ENCODE measurements at places on chromosomes 11 and 22. TPM values are rescaled to one million over a fixed set of nuclear protein-coding genes. Genes with fewer than 3 reads are reported as not detected.

GRCh38 chr11:119782739-119783072, 53.7 kb upstream of the NECTIN1 start:
- no peaks in the 10 kb centered on the region for H3K36me3 ChIP-seq
- peaks cover 4% of the 10 kb centered on the region for H3K27me3 ChIP-seq
- no peak for DNase-seq
- H3K27ac ChIP-seq: no peak overlapping the region

DNA sequence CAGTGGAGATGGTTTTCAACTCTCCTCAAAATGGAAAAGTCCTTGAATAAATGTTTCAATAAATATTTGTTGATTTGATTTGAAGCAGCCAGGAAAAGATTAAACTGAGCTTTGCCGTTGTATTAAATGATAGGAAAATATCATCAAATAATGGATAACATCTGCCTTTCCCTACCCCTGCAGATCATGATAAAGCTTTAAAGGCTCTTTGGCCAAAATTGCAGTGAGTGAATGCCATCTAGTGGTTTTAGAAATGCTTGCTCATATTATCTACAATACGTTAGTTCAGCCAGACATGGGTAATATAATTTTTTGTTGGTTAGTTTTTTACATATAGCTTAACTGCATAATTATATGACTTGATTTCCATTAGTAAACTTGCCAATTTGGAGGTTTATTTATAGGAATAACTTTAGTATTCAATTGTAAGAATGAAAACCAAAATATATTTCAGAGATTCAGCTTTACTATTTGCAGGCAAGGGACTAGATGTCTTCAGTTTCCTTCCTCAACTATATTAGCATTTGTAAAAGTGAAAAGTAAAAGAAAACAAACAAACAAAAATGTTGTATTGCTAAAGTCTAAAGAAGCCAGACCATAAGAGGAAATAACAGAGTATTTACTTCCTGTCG, 159.2 kb downstream of the MSANTD4 start:
- peaks cover 3% of the 10 kb centered on the region for H3K27me3 ChIP-seq
- H3K4me3 ChIP-seq: no peak overlapping the region
- no peak overlapping the region for H3K27ac ChIP-seq
- H3K36me3 ChIP-seq: no peaks in the 10 kb centered on the region
- DNase-seq: no peak

DNA sequence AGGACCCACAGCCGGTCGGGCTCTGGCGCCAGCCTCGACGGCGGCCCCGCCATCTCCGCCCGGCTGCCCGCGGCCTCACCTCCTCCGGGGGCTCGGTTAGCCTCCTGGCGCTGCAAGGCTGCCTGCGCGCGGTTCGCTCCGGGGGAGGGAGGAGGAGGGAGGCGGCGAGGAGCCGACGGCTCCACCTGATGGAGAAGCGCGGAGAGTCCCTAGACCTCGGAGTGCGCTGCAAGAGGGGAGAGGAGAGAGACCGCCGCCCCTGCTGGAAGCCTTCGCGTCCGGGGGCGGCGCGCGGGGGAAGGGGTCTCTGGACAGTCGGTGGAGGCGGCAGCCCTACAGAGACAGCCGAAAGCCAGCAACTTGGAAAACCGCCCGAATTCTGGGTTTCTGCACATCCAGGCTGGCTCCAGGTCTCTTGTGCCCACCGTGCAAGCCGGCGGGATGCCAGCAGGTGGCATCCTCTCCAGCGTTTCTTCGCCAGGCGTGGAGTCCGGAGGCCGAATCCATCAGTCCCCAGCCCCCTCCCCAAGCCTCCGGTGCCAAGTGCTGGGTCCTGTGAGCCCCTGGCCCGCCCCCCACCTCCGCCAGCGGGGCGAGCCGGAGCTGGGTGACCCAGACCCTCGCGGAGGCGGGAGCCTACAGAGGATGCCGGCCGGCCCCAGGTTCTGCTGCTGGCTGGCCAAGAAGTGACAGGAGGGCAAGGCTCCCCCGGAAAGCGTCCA, 2.9 kb upstream of the KIRREL3 start:
- no peak overlapping the region for H3K4me3 ChIP-seq
- no peak for DNase-seq
- H3K27ac ChIP-seq: no peak overlapping the region
- no peaks in the 10 kb centered on the region for H3K36me3 ChIP-seq

GRCh38 chr11:117345039-117345438, 17.4 kb downstream of the CEP164 start:
- H3K4me1 ChIP-seq: no peaks in the 10 kb centered on the region
- DNase-seq: no peak
- H3K36me3 ChIP-seq: peaks cover 16% of the 10 kb centered on the region
- H3K4me3 ChIP-seq: no peak overlapping the region
- H3K27me3 ChIP-seq: no peaks in the 10 kb centered on the region

DNA sequence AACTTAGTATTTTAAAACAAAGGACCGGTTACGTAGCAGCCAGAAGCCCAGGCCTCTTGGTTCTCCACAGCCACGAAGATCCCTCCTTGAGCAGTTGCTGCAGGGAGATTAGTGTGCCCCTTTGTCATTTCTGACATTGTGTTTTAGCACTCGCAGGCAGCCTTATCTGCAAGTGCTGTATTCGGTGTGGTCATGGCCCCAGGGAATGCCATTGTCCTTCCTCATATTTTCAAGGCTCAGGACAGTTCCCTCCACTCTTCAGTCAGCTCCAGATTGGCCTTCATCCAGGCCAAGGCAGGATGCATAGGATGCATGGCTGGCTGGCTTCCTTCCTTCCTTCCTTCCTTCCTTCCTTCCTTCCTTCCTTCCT, 88.5 kb downstream of the ZBTB16 start:
- no peak for DNase-seq
- H3K4me1 ChIP-seq: peaks cover 13% of the 10 kb centered on the region
- no peak overlapping the region for H3K27ac ChIP-seq
- H3K27me3 ChIP-seq: peaks cover 19% of the 10 kb centered on the region
- no peaks in the 10 kb centered on the region for H3K36me3 ChIP-seq

- no peak overlapping the region for H3K4me3 ChIP-seq
- H3K27me3 ChIP-seq: no peaks in the 10 kb centered on the region
- DNase-seq: no peak
- H3K36me3 ChIP-seq: peaks cover 16% of the 10 kb centered on the region
- no peak overlapping the region for H3K27ac ChIP-seq
- H3K4me1 ChIP-seq: no peaks in the 10 kb centered on the region
Measured at GRCh38 chr11:95984072-95984471, 60.2 kb upstream of the MTMR2 start.

SLC1A2 gene
- not detected for total RNA-seq

DNA sequence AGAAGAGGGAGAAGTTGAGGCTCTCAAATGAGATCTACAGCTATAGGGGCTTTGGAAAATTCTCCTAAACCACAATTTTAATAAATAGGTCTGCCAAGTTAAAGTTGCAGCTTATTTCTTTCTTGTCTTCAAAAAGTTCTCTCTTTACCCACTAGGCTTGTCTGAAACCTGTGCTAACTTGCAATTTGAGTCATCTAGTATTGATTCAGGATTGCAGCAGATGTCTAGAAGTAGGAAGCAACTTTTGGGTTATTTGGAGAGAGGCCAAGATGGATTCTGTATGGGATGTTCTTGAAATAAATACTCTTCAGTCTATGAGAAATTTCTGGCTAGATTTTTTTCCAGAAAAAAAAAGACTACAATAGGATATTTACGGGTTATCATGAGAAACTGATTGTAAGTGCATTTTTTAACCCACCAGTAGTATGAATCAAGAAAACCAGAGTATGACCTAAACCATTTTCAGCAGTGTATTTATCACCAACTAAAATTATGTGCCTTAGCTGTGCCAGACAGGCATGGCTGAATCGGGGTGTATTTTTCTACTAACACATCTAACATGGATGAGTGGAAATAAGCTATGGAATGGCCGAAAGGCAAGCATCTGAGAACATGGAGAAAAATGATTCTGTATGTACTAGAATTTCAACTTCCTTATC, 4.9 kb upstream of the RAB38 start:
- no peak overlapping the region for H3K27ac ChIP-seq
- H3K27me3 ChIP-seq: peaks cover 14% of the 10 kb centered on the region
- no peak overlapping the region for H3K4me3 ChIP-seq
- no peak for DNase-seq

TBC1D22A gene
- 48.1 TPM for total RNA-seq

DNA sequence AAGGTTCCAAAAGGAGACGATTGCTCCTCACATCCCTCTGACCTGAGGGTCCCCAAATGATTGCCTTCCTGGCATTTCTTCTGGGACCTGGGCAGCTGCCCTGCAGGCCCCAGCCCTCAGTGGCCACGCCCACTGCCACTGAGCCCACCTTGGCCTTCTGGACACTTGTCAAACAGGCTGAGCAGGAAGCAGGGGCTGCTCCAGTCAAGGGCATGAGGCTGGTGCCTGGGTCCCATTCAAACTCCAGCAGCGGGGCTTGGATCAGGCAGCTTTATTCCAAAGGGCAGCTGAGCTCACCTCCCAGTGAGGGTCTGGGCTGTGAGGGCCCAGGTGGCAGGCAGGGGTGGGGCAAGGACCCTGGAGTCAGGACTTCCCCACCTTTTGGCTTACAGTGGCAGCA, 13.6 kb downstream of the KCTD17 start:
- H3K36me3 ChIP-seq: peaks cover 11% of the 10 kb centered on the region
- no peak overlapping the region for H3K27ac ChIP-seq
- no peak for DNase-seq
- no peak overlapping the region for H3K4me3 ChIP-seq

DNA sequence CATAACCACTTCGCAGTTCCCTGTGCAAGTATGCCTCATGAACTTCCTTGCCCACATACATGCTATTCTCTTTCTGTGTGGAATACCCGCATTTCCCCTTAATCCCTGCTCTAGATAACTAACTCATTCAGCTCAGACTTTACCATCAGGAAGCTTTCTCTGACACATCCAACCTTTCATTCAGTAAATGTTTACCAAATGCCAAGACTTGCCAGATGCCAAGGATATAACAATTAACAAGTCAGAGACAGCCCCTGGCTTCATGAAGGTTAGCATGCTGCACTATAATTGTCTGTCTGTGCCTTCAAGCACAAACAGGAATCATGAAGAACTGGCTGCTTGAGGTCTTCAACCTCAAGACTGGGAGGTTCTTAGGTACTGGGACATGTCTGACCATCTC, 71.2 kb upstream of the GDPD4 start:
- H3K27ac ChIP-seq: no peak overlapping the region
- no peak overlapping the region for H3K4me3 ChIP-seq
- no peaks in the 10 kb centered on the region for H3K4me1 ChIP-seq
- H3K27me3 ChIP-seq: no peaks in the 10 kb centered on the region
- peaks cover 10% of the 10 kb centered on the region for H3K36me3 ChIP-seq

NAALADL1 gene
- 12.7 TPM for total RNA-seq

DNA sequence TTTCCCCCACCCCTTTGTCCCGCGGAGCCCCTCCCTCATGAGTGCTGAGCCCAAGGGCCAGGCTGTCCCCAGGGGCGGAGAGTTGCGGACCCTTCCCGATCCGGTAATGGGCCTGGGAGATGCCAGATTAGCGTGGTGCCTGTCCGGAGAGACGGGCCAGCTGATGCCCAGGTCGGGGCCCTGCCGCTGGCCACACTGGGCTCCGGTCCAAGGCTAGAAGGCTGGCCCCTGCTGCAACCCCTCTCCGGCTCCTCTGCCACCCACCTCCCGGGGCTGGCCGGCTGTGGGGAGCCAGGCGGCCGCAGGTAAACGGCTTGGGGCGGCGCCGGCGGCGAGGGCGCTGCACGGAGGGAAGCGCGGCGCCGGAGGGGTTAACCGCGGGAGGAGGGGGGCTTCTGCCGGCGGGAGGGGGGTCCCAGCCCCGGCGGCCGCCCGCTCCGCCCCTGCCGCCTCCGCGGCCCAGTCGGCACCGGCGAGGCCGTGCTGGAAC, at the start of gene KCNK4:
KCNK4 (plus strand) TSS at position 41 of the 490 bp plus-strand sequence. CDS start 1,717 bp downstream, outside the sequence.
- H3K36me3 ChIP-seq: peaks cover 5% of the 10 kb centered on the region
- H3K4me1 ChIP-seq: peaks cover 13% of the 10 kb centered on the region
- peaks cover 52% of the 10 kb centered on the region for H3K27me3 ChIP-seq
- H3K4me3 ChIP-seq: peak within 1 kb of the TSS; percentile 65
- peak within 1 kb of the TSS; percentile 63 for H3K27ac ChIP-seq

PARVG gene
- 50.6 TPM for total RNA-seq

DNA sequence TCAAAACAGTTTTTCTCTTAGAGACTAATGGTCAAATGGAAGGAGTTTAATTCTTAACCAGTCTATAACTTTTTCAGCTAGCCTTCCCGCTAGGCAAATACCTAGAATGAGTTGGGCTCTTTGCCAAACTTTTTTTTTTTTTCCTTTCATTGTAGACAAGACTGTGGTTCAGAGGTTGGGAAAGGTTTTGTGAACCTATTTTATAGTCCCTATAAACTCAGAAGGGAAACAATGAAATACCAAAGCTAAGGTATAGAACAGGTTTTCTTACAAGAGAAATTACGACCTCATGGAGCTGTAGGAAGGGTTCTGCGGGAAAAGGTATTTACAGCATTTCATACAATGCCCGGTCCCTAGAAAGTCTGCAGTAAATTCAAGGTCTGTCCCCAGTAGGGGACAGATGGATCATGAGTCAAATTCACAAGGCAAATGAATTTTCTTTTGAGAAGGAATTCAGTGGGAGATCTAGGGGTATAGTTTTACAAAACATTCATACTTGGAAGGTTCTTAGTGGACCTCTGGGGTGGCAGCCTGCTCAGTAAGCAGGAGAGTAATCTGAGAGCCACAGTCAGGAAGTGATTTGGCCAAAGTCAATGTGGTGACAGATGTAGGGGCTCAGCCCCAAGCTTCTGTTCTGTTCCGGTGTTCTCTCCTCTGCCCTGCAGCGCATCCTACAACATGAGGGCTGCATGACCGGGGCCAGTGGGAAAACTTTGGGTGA, 146.8 kb downstream of the DBX1 start:
- no peaks in the 10 kb centered on the region for H3K4me1 ChIP-seq
- no peak overlapping the region for H3K27ac ChIP-seq
- DNase-seq: no peak
- no peaks in the 10 kb centered on the region for H3K36me3 ChIP-seq
- no peak overlapping the region for H3K4me3 ChIP-seq
- H3K27me3 ChIP-seq: peaks cover 4% of the 10 kb centered on the region

CCDC88B gene
- 133 TPM for total RNA-seq

DNA sequence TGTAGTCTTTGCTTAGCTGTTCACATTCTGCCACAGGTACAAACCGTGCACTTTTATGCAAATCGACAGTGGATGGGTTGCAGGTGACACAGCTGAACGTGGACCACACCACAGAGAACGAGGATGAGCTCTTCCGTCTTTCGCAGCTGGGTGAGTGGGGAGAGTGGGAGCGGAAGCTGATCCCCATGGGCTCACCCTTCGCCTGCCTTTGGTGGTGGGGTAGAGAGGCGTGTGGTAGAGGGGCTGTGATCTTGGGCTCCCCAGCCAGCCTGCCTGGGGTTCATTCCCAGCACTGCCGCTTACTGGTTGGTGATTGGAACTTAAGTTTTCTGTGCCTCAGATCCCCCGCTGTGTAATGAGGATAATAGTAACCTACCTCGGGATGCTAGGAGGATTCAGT, 19.1 kb downstream of the TAB1 start:
- H3K4me1 ChIP-seq: peaks cover 7% of the 10 kb centered on the region
- H3K27ac ChIP-seq: no peak overlapping the region
